ENCODE measurements at places on chromosomes 16 and 17.

- DNase-seq = no peak
Observed at GRCh38 chr16:89576153-89577054, 846 bp downstream of the CPNE7 start.

DNA sequence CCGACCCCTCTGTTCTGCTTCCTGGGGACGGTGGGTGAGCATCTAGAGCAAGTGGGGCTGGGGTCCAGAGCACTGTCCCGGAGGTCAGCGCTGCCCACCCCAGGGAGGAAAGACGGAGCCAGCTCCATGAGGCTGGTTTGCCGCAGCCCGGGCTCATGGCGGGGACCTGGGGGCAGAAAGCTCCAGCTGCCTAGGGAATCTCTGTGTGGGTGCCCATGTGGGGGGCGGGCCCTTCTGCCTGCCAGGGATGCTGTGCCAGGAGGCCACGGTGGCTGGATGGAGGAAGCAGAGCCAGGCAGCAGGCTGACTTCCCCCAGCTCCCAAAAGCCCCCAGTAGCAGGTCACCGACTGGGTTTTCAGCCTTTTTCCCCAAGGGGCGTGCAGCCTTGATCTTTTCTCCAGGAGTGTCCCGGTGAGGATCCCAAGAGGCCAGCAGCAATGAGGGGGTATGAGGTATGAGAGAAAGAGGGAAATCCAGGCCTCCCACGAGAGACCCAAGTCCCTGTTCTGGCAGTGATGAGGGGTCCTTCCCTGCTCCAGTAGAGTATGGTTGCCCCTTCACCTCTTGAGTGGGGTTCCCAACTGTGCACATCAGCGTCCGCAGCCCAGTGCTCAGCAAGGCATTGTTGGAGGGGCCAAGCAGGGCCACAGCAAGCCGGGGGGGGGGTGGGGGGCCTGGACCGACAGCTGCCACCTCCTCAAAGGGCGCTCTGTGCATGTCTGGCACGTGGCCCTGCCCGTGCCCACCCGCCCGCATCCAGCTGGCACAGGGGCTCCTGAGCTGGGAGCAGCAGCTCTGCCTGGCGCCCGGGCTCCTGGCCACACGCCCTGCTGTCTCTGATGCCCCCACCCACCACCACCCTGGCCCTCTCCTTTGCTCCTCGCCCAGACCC is 15.6 kb upstream of the BCAR1 start:
- no peak for DNase-seq

GRCh38 chr16:30478766-30479478 is 6.4 kb downstream of the ITGAL start:
- no peak for DNase-seq

DNA sequence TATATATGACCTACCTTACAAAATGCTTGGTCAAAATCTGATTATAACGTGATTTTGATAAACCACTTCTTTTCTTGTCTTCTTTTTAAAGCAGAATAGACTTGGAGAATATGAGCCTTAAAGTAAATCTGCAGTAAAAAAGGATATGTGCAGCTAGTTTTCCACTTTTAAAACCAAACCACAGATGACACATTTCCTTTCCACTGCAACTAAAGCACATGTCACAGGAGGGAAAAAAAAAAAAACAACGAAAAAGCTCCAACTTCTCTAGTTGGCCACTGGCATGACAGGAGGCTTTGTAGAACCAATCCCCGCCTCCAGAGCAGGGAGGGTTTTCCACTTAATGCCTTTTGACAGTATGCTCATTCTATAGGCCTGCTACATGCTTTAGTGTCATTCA is at the start of gene EVI2A:
Gene EVI2A, minus strand, starts transcription at position 142 of the 400 bp plus-strand sequence. CDS start 2,609 bp downstream, outside the sequence.
- DNase-seq = peak; percentile 58

- no peak for DNase-seq
Observed at GRCh38 chr17:76529224-76530094, 8.1 kb downstream of the CYGB start.

- DNase-seq = no peak
Observed at GRCh38 chr16:17397499-17397891, 73.3 kb downstream of the XYLT1 start.

GRCh38 chr16:3068487-3068886 is 3.0 kb downstream of the IL32 start:
- no peak for DNase-seq

DNA sequence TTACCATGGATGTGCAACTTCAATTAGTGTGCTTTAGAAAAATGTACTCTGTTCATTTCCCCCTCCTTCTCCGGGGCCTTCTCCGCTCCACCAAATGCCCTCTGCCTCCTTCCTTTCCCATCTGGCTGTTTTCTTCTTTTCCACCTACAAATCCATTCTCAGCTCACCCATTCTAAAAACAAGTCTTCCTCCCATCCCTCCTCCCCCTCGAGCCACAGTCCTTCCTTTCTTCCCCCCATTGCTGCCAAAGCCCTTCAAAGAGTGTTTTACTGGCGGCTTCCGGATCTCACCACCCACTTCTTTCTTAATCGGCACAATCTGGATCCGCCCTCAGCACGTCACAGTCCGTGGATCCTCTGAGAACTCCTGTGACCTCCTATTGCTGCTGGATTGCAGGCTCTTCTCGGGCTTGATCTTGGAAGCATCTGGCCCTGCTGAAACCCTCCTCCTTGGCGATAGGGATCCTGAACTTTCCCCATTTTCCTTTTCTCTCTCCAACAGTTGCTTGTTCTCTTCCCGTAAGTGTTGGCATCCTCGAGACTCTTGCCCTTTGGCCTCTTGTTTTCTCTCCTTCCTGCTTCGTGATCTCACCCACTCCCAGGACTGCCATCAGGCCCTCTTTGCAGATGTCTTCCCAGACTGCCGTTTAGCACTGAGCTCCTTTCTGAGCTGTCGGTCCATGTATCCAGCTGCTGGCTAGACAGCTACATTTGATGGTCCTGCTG is 36.0 kb upstream of the FBXO47 start:
- DNase-seq = no peak

DNA sequence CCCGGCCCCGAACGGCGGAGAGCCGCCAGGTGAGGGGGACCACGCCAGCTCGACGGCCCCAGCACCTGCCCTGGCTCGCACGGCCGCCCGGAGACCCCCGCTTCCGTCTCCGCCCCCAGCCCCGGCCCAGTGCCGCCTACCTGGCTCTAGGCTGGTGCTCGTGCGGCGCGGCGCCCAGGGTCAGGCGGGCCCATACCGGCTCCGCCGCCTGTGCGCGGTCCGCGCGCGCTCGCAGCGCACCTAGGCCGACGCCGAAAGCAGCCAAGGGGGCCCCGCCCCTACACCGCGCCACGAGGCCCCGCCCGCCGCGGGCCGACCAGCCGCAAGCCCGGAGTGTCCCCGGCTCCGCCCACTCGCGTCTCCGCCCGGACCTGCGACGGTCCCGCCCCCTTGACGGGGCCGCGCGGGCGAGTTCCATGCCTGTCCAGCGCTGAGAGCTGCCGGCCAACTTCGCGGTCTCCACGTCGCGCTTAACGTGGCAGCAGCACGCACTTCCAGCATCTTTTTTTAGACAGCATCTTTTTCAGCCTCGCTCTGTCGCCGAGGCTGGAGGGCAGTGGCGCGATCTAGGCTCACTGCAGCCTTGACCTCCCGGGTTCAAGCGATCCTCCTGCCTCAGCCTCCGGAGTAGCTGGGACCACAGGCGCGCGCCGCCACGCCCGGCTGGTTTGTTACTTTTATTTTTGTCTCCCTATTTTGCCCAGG is at the start of gene SLC25A39:
Gene SLC25A39, minus strand, starts transcription at position 253 of the 705 bp plus-strand sequence. CDS start 1,261 bp downstream, outside the sequence.
- peak; percentile 81 for DNase-seq

DNA sequence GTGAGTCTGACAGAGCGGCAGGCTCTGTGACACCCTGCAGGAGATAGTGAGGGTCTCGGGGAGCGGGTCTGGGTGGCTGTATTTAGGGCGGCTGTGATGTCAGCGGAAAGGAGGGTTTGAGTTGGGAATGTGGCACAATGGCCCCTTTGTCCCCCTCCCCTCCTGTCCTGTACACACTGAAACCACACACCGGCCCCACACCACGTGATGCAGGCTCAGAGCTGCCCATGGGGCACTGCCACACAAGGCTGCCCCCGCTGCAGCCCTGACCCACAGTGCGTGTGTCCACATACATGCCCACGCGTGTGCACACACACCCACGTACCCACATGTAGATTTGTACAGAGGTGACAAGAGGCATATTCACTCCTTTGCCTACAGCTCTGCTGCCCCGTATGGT is 15.3 kb downstream of the SGCA start:
- DNase-seq = no peak

DNA sequence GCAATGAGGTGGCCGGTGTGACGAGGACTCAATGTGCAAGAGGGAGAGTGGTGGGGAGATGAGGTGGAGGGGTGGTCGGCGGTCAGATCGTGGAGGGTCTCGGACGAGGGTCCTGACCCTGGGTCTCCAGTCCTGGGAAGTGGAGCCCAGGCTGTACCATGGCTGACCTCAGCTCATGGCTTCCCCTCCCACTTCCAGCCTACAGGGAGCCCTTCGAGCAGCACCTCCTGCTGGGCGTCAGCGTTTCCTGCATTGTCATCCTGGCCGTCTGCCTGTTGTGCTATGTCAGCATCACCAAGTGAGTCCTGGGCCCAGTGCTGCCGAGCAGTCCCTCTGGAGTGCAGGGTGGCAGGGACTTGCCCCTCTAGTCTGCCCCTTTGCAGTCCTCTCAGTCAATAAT is 41.8 kb downstream of the IL4R start:
- DNase-seq = no peak

GRCh38 chr16:54422569-54422978 is 136.0 kb upstream of the IRX3 start:
- no peak for DNase-seq

DNA sequence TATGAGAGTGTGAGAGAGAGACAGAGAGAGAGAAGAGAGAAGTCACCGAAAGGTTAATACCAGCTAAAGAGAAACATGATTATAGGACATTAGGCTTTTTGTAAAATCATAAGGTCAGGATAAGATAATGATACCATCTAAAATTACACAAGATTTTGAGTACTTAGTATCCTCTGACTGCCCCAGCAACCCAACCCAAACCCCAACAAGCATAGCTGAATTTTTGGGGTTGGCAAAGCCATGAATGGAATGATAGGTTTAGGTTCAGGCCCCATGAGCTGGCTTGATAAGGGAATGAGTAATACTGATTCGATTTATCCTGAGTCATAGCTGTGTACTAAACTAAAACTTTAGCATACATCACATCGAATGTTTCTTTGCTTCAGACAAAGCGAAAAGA is 259.5 kb downstream of the IRX3 start:
- DNase-seq = no peak

GRCh38 chr17:83117583-83117982 is 38.2 kb downstream of the METRNL start:
- no peak for DNase-seq

GRCh38 chr16:54402270-54402669 is 115.7 kb upstream of the IRX3 start:
- no peak for DNase-seq

DNA sequence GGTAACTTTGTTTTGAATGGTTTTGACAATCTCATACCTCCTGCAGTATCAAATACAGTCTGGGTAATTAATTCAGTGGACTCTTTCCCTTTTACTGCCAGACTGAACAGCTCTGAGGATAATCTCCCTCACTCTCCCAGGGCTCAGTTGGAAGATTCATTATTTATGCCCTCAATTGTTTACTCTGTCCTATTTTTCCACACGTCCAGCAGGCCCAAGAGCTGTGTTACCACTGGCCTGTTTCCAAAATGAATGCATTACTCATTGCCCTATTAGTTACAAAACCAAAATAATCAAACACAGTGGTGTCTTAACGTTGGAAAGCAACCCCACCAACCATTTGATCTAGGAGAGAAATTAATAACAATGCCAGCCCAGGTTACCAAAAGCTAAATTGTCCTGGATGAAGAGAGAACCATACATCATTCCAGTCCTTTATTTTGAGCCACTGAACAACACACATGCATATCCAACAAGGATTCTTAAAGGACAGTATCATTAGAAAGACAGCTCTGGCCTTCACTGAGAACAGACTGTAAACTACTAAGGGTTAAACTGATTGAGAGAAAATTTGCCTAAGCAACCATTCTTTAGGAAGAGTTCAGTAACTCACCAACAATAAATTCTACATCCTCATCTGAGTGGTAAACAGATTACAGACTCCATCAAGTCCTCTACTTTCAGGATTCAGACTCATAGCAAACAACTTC is 34.5 kb downstream of the FAM222B start:
- DNase-seq = no peak

DNA sequence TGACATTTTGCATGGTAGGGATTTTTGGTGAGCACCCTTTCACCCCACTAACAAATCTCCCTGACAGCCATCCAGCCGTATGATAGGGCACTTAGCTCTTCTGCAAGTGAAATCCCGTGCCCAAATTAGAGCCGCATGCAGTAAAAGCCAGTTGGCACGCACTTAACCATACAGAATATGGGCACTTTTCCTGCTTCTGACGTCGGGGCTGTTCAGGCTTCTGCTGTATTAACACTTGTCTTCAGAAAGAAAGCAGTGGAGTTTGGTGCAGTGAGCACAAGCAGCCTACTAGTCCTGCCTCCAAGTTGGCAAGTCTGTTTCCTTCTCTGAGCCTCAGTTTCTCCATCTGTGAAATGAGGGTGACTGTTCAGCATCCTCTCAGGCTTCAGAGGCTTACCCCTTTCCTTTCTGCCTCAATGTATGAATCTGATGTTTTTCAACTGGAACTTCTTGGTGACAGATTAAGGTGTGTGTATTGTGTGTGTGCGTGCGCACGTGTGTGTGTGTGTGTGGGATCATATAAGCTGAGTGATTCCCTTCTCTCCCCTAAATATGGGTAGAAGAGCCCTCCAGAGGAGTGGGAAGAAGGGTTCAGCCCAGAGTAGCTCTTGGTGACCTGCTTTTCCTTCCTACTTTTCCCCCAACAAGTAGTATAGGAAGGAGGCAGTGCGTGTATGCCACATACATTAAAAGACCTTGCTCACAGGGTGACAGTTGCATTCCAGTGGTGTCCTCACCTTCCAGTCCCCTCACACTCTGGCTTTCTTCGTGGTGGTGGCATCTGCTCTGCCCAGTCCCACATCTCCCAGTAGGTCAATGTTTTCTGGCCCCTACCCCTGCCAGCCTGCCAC is 19.0 kb downstream of the IGF2BP1 start:
- no peak for DNase-seq

DNA sequence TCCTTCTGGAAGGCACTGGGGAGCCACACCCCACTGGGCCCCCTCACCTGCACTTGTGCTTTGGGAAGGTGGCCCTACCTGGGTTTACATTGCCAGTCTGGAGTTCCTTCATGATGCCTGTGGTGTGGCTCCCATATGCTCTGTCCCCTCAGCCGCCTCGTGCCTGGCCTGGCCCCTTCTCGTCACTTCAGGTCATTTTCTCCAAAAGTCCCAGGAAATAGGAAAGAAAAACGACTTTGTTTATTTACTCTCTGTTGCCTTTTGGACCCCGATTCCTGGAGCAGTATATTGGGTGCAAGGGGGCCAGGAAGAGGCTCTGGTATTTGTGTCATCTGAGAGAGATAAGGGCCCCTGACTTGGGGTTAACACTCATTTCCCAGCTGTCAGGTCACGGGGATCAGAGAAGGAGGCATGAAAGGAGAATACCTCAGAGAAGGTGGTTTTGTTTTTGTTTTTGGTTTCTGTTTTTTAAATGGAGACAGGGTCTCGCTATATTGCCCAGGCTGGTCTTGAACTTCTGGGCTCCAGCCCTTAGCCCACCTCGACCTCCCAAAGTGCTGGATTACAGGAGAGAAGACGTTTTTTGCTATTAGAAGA is 4.7 kb downstream of the SOCS3 start:
- DNase-seq = no peak
